Activated CD4-positive, alpha-beta T cell treated with anti-CD3 and anti-CD28 coated beads, Interleukin-2, amount 10 ng/mL, durations not matched to agents 7 days and 5 days (primary cell): ENCODE measurements at places on chromosomes 4 and X.
A peak's percentile ranks its signal among the peaks of the same experiment; 100 is the strongest.

GRCh38 chr4:155657985-155658680 lies 8.5 kb upstream of the GUCY1A1 start:
- no peak for DNase-seq

DNA sequence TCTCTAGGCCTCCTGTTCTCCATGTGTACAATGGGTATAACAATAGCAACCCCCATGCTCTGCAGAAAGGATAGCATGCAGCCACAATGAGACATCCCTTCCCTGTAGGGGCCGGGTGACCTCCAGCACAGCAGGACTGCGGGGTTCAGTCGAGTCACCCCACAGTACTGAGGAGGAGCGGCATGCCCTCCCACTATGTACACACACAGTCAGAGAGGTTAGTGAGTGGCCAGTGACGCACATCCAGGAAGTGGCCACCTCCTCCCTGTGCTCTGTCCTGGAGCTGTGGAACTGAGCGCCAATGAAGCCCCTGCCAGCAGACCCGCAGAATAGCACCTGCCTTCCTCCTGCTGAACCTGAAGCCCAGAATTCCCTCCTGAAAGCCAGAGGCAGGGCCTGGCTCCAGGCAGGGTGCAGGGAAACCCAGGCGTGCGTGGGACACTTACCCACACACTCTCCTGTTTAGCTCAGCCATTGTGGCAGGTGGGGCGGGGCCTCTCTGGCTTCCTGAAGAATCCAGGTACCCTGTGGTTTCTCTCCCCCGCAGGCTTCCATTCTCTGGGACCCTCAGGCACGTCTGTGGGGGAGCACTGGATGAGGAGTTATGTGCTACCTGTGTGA lies 50.0 kb downstream of the WFS1 start:
- no peak for DNase-seq

DNA sequence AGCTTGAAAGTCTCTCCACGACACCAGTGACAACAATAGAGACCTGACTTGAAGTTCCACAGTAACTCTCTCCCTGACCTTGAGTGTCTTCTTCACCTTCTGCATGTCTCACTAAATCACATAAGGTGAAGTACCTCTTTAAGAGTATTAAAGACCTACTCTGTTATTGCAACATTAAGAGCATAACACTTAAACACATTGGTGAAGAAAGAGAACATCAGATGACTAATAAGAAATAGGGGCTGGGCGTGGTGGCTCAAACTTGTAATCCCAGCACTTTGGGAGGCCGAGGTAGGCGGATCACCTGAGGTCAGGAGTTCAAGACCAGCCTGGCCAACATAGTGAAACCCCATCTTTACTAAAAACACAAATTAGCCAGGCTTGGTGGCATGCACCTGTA lies 33.9 kb upstream of the MAPK10 start:
- no peak for DNase-seq

- DNase-seq = no peak
These were observed 102.2 kb upstream of the ATP6AP2 start for GRCh38 chrX:40478474-40479065.

- DNase-seq = no peak
These were observed 65.6 kb upstream of the BLTP1 start for GRCh38 chr4:122086338-122087065.

DNA sequence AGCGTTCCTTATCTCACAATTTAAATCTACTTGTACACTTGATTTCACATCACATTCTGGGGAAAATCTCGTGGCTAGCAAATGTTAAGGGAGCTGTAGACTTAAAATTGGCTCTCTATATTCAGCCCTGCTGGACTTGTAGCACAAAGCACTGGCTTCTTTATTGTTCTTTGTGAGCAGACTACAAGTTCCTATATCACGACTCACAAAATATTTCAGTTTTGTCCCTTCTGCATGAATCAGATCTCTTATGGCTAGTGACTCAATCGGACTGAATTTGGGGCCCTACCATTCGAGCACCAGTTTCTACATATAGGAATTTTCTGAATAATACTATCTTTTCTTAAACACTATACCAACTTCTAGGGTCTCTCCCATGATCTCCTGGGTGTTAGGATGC lies 390.1 kb downstream of the ADAM29 start:
- no peak for DNase-seq

DNA sequence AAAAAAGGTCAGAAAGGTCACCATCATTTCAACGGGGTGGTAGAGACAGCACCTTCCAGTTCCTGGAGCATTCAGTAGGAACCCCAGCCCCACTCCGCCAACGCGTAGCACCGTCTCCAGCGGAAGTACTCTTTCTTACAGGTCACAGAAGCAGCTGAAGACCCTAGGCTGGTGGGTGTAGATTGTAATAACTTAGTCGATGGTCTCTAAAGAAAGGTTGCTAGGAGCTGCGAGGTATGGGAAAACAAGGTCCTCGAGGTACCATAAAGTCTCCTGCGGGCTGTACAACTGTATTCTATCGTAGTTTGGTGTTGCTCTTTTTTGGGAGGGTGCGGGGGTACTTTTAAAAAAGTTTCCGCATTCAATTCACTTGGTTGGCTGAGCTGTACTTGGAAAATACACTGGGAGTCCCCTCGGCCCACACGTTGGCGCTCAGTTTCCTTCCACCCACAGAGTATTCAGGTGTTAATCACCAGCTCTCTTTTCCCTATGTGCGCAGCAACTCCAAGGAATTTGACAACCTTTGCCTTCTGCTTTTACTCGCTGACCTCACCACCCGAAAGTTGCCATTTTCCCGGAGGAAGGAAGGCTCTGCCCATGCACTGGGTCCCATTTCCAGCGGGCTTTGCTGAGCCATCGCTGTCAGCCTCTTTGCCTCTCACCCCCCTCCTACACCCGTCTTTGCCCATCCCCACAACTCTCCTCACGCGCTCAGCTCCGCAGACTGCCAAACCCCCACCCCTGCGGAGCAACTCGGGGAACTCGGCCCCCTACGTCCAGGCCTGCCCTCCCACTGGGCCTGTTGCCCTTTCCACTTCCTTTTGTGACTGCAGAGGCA lies 4.8 kb upstream of the SOX3 start:
- DNase-seq = no peak

- DNase-seq = no peak
These were observed 30.9 kb downstream of the RAB33B start for GRCh38 chr4:139484783-139485311.

DNA sequence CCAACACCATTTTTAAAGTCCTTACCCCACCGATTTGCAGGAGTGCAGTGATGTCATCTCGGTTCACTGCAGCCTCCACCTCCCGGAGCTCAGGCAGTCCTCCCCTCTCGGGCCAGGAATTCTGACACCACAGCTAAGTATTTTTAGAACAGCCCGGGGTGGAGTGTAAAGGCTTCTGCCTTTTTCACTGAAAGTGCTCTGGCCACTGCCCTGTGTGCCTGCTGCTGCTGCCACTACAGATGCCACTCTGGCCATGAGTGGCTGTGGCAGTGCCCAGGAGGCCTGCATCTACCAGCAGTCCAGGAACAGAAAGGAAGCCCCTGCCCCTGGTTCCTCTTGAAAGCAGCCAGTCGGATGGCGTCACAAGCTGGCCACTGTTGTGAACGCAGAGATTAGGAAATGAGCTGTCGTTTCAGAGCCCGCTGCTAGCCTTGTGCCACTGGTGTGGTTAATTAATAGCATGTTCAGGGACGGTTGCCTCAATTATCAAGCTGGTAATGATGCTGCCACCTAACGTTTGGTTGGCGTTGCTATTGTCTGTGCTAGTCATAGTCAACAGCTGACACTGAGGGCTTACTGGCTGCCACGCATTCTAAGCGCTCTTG lies 23.6 kb upstream of the TBC1D14 start:
- DNase-seq = no peak

DNA sequence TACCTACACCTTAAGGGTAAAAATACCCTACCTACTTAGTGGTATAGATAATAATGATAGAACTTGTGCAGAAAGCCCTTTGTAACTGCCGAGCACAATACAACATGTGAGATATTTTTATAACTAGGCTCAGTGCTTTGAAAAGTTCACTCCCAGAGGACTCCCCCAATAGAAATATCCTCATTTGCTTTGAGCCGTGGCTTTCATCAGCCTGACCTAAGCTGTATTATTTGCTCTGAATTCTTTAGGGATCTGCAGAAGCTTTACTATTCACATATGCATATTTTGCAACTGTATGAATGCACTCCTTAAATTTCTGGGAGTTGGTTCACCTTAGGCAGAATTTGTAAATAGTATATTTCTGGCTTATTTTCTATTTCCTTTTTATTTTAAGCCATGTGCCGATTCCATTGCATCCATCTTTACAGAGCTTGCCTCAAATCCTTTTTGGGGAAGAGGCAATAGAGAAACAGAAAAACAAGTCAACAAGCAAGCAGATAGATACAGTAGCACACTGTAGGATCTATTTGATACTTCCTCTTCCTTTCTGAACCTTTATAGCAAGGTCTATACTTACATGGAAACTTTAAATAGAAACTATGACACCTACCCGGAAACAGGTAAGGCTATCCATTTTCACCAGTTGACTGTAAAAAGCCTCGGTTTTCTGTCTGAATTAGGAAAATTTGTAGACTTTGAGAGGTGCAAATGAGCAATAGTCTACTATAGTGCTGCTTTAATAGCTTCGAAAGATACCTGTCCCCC lies 242.5 kb upstream of the VCX3A start:
- DNase-seq = no peak

GRCh38 chrX:38669428-38669827 lies 108.1 kb downstream of the TSPAN7 start:
- peak; percentile 9 for DNase-seq

GRCh38 chr4:156998500-156999174 lies 27.0 kb upstream of the PDGFC start:
- no peak for DNase-seq

- no peak for DNase-seq
These were observed 27.0 kb upstream of the TMEM150C start for GRCh38 chr4:82588771-82589270.

DNA sequence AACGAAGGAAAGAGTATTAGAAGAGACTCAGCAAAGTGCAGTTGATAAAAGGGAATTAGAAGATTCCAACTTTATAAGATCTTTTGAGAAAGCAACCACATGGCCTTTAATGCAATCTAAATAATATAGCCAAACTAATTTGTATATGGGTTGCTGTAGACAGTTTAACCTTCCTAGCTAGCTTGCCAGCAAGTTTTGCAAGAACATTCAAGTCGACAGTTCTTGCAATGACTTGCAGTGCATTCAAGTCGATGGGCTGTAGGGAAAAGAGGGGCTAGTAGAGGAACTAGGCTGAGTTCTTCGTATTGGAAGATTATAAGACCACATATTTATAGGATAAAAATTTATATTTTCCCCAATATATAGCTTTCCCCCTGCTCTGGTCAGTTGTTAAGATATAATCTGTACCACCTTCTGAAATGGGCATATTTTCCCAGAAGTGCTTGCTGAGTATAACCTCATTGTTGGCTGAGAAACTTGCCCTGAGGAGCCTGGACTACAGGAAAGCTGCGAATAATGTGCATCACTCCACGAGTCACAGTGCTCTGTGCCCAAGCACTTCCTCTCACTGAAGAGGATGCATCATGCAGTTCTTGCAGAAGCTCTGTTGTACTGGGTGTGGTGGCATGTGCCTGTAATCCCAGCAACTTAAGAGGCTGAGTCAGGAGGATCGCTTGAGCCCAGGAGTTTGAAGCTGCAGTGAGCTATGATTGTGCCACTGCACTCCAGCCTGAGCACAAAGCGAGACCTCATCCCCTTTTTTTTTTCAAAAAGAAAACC lies 56.7 kb downstream of the DOCK11 start:
- DNase-seq = no peak

GRCh38 chrX:15242899-15243555 lies 26.9 kb downstream of the ASB9 start:
- peak; percentile 53 for DNase-seq

- DNase-seq = no peak
These were observed 9.8 kb upstream of the TIGD2 start for GRCh38 chr4:89101256-89102161.

DNA sequence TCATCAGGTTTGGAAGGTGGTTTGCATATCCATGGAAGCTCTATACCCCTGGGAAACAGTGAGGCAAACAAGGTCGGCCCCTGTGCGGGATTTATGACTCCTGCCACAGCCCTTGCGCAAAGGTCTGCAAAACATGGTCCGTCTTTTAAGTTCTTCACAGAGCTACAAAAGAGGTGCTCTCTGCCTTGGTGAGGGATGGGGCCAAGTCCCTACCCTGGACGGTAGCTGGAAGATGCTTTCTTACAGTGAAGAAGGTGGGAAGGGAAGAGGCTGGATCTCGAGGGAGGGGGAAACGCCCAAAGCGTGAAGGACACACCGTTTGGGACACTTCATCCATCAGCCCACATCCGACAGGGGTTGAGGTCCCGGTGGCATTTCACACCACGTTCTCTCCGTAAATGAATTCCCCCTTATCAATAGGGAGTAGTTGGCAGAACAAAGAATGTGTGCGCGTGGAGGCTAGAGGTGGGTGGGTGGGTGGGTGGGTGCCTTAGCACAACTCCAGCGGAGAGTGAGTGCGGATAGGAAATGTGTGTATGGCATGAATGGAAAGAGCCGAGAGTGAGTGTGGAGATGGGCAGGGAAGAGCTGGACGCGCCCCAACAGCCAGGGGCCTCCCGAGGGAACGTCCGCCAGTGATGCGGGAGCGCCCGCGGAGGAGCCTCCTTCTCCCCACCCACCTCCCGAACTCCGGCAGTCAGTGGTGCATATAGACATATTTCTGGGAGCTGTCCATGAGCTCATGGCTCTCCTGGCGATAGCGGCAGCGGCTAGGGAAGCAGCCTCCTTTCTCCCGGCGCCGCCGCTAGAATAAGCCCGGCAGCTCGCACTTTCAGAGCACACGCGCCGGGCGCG lies 68.3 kb downstream of the LARP7 start:
- no peak for DNase-seq

DNA sequence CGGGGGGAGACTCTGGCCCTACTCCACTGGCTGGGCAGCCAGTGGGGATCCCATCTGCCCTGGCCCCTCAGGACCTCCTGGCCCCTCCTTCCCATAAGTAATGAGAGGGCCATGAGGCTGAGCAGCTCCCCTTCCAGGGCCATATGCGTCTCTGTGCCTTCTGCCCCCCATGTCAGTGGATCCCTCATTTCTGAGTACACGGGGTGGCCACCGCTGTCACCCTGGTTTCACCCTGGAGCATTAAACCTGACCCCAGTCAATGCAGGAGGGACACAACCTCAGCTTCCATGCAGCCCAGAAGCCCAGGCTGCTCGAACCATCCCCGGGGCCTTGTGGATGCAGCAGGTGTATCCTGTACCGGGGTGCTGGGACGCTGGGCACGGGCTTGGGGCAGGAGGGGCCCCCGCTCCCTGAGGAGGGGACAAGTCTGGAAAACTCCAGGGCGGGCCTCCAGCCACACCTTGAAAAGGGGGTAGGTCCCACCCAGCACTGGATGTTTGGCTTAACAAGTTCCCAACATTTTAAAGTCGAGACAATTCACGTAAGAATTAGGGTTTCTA lies 24.2 kb downstream of the ATP5ME start:
- no peak for DNase-seq

- DNase-seq = no peak
These were observed at the start of gene AWAT1 for GRCh38 chrX:70234355-70234754. TSS of gene AWAT1 (plus strand) at chrX:70234655. CDS start at chrX:70234696, 41 bp downstream.

DNA sequence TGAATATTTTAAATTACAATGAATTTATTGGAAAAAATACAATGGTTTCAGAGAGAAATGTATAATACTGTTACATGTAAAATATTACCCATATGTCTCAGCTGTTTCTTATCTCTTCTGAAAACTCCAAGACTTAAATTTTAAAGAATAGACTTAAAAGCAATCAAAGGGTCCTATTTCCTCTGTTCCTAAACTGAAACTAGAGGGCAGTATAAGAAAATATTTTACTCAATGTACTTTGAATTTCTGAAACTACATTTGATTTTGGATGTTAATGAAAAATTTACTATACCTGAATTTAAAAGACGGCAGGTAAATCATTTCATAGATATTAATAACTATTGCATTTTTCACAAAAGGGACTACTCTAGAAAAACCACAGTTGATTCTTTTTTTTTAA lies 200.2 kb downstream of the LRBA start:
- DNase-seq = no peak

- DNase-seq = no peak
These were observed 16.6 kb downstream of the DKC1 start for GRCh38 chrX:154779261-154779660.
